ENCODE measurements at places on chromosomes 13 and 19.
A peak's percentile ranks its signal among the peaks of the same experiment; 100 is the strongest.

- DNase-seq: no peak
Measured at GRCh38 chr13:45700971-45701900, 884 bp upstream of the CBY2 start.

- no peak for DNase-seq
Measured at GRCh38 chr19:10935371-10936059, 6.9 kb downstream of the TIMM29 start.

- DNase-seq: peak; percentile 56
Measured at GRCh38 chr13:19957320-19958154, 990 bp upstream of the ZMYM2 start.

DNA sequence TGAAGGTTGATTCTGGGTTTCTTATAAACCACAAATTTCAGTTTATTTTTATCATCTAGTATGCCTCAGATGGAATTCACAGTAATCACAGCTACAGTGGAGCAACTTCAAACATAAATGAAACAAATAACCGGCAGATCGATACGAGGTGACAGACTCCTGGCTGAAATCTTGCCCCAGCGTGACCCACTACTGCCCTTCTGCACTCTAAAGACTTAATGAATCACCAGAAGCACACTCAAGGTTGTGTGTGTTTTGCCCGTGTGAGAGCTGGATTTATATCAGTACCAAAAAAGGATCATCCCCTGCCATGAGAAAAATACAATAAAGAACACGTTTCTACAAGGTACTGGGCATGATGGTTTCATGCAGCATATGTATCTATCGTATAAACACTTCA is 161.7 kb downstream of the KLF12 start:
- DNase-seq: no peak

DNA sequence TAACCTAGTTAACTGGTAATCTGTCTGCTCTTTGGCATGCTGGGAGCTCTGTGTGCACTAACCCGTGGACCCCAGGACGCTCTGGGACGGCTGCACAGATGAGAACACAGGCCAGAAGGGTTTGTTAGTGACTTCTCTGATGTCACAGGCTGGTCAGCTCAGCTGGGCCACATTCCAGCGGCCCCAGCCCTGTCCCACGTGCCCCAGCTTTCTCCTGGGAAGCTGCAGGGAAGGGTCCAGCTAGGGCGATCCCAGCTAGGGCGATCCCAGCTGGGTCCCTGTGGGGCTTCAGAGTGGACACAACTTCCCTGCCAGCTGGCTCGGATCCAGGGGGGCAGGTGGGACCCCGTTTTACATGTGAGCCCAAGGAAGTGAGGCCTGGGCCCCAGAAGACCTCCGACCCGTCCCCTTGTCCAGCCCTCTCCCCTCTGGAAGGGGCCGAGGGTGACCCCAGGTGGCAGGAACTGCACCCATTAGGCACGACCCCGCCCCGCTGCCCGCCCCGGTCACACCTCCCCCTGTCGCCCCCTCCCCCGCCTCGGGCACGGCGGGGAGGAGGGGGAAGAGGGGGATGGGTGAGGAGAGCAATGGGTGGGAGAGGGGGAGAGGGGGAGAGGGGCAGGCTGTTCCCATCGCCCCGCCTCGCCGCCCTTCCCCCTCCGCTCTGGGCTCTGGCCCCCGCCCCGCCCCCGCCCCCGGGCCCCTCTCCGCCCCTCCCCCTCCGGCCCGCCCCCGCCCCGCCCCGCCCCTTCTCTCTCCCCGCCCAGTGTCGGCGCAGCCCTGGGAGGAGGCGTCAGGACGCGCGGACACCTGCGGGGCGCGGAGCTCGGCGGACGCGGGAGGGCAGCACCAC is 75.2 kb upstream of the MCF2L start:
- DNase-seq: no peak

DNA sequence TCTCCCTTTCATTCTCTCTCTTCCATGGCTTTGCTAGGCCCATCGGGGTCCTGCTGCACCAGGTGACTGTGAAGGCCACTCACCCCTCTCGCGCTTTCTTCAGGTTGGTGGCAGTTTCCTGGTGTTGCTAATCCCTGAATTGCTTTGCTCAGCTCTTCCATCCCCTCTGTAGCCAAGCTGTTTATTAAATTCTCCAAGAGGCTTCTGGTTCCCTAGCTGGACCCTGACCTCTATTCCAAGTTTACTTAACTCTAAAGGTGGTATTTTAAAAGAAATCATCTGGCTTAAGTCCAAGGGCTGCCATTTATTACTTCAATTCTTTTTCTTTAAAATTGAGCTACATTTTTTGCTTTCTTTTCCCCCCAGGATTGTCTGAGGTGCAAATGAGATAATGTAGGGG is 32.7 kb upstream of the MICU2 start:
- DNase-seq: no peak

GRCh38 chr19:18016209-18016910 is 8.4 kb downstream of the ARRDC2 start:
- no peak for DNase-seq

DNA sequence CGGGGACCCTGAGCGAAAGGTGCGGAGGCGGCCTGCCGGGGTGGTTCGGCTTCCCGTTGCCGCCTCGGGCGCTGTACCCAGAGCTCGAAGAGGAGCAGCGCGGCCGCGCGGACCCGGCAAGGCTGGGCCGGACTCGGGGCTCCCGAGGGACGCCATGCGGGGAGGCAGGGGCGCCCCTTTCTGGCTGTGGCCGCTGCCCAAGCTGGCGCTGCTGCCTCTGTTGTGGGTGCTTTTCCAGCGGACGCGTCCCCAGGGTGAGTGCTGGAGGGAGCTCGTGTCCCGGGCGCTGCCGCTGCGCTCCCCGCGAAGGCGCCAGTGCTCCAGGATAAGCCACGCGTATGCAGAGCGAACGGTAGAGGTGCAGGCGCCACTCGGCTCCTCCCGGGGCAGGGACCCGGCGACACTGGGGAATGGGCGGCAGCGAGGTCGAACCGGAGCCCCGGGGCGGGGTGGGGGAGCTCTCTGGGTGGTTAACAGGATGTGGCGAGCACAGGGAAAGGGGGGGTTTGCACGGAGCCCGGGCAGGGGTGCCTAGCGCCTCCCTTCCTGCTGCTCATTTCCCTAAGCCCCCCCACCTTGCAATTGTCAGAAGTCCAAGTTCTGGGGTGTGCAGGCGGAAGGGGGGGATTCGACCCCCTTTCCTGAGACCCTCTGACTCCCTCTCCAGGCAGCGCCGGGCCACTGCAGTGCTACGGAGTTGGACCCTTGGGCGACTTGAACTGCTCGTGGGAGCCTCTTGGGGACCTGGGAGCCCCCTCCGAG is at the start of gene IL27RA:
TSS of gene IL27RA (plus strand) at position 44 of the 762 bp plus-strand sequence. CDS start at position 155, 111 bp downstream.
- DNase-seq: peak; percentile 70

DNA sequence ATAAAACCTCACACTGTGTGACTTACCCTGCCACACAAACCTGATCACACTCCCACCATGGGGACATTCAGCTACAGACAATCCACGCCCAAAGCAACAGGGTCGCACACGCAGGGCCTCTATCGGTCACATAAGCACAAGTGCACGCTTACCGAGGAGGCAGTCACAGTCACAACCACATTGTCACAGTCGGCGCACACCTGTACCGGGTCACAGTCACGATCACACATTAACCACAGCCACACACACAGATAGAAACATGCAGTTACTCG is 579 bp downstream of the ZNF566 start:
- DNase-seq: no peak

DNA sequence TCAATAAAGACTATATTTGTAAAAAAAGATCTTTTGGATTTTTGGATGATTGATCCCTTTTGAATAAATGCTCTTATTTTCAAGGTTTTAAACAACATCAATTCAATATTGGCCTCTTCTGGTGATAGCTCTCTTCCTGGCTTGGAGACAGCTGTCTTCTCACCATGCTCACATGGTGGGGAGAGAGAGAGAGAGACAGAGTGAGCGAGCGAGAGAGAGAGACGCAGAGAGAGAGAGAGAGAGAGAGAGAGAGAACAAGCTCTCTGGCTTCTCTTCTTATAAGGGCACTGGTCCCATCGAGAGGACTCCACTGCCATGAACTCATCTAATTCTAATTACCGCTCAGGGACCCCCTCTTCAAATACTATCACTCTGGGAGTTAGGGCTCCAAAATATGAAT is 32.1 kb upstream of the FARP1 start:
- DNase-seq: no peak

- DNase-seq: peak; percentile 81
Measured at GRCh38 chr19:7488736-7489353, at the start of gene PEX11G. PEX11G (minus strand) TSS chr19:7489035; CDS start chr19:7489010, 25 bp downstream.

DNA sequence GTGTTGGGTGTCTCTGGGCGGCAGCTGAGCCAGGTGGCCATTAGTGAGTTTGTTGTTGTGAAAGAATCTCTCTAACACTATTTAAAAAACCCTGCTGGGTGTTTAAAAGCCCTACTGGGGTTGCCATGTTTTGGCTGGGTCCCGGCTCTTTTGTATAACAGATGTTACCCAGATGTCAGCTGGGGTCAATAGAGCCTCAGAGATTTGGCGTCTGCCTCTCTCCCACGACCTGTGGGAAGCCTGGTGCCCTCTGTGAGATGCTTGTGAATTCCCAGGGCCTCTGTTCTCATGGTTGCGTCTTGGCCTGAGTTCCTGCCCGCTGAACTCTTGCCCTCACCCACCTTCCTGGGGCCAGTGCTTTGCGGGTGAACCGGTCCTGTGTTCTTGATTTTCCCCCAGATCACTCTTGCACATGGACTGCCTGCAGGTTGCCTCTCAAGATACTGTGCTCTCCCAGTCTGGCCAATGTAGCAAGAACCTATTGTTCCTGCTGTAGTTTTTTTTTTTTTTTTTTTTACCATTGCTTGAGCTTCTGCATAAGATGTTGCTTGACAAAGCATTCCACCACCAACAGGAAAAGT is 9.5 kb downstream of the NFILZ start:
- no peak for DNase-seq

GRCh38 chr19:15212711-15213110 is 11.9 kb upstream of the NOTCH3 start:
- DNase-seq: no peak

DNA sequence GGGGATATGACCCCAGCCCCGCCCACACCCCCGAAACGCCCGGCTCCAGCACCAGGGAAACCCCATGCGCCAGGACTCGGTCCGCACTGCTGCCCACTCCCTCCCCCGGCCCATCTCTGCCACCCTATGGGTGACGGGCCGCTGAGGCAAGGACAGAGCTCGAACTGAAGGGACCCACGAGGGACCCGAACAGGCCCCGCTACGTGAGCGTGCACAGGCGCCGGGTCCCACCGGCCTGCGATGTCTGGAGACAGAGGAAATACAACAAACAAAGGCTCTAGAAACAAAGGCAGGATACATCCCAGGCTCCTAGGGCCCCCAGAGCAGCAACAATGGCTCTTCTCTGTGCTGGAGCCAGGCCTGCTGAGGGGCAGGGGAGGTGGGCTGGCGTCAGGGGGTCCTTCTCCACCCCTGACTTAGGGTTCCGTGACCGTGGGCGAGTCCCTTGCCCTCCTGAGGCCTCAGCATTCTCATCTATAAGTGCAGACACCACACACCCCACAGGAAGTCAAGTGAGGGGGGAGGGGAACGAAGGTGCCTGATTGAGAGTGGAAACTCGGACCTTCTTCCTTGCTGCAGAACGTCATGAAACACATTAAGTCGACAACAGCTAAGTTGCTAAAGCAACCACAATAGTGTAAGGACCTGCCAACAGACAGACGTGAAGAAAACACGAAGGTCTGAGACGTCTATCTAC is 3.1 kb downstream of the ABHD17A start:
- DNase-seq: no peak

- DNase-seq: no peak
Measured at GRCh38 chr19:14035706-14036105, 4.1 kb downstream of the IL27RA start.

DNA sequence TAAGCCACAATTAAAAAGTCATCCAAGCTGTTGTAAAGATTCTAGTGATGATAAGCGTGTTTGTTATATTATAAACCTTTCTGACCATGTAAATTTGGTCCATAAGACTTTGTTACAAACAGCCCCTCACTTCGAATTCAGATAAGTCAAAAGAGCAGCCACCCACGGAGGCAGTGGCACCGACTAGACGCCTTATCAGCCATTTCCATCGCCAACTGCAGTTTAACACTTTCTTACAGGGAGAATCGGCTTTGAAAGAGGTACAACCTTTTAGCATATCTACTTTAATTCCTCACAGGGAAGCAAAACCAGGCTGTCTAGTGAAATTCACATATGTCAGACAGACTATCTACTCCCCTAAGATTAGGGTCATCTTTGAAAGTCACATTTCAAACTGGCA is 47.5 kb downstream of the SOX21 start:
- no peak for DNase-seq

GRCh38 chr13:31537052-31537451 is 202.3 kb upstream of the RXFP2 start:
- no peak for DNase-seq

DNA sequence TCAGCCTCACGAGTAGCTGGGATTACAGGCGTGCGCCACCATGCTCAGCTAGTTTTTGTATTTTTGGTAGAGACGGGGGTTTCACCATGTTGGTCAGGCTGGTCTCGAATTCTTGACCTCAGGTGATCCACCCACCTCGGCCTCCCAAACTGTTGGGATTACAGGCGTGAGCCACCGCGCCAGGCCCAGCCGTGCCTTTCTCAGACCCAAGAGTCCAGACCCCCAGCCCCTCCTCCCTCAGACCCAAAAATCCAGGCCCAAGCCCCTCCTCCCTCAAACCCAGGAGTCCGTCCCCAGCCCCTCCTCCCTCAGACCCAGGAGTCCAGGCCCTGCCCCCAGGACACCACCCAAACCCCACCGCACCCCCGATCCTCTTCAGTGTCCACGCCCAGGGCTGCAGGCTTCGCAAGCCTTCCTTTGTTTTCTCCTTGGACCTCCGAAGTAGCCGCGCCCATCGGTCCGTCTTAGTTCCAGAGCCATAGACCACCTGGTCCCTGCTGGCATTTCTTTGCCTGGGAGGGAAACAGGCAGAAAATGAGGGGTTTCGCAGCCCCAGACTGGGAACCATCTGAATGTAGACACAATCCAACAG is 3.7 kb downstream of the TMC4 start:
- DNase-seq: no peak

- DNase-seq: no peak
Measured at GRCh38 chr19:52694921-52695320, 39.9 kb downstream of the ZNF611 start.

GRCh38 chr19:36245210-36246005 is 30.5 kb downstream of the ZNF146 start:
- DNase-seq: no peak

- DNase-seq: no peak
Measured at GRCh38 chr19:18465214-18465963, 27.5 kb upstream of the ISYNA1 start.

DNA sequence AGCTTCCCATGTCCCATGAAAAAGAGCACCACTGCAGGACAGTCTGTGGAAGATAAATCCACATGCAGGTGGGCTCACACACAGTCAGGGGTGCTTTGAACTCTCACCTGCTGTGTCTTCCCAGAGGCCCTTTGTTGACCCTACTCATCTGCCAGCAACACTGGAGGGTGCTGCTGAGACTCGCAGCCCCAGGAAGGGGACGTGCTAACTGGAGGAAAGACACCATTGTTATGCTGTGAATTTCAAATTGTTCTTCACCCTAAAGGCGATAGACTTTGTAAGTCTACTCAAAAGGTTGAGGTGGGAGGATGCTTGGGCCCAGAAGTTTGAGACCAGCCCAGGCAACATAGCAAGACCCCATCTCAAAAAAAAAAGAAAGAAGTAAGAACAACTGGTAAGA is 107.3 kb upstream of the SERP2 start:
- no peak for DNase-seq

Measured in stimulated activated CD4-positive, alpha-beta T cell treated with anti-CD3 and anti-CD28 coated beads, TNF-alpha, amount 100 ng/mL, for 4 hours (primary cell).